ENCODE measurements at places on chromosomes 12 and 14.

GRCh38 chr14:100575266-100575995 lies 11.8 kb downstream of the BEGAIN start:
- DNase-seq, result no peak

GRCh38 chr14:59688224-59689170 lies 111.9 kb upstream of the CCDC175 start:
- no peak for DNase-seq

DNA sequence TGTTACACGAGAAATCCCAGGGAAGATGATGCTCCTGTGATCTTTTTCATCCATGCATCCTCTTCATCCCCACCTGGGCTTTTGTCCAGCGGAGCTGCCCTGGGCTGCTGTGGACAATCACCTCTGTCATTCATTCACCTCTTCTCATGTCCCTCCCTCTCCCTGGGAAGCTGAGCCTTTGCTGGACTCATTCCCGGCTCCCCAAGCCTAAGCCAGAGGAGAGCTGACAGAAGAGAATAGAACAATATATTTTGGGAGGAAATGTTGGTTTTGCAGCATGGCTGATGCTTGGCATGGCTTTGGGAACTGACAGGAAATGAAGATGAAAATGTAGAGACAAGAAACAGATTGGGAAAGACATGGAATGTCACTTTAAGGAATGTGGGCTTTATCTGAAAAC lies 177.4 kb downstream of the DICER1 start:
- no peak for DNase-seq

DNA sequence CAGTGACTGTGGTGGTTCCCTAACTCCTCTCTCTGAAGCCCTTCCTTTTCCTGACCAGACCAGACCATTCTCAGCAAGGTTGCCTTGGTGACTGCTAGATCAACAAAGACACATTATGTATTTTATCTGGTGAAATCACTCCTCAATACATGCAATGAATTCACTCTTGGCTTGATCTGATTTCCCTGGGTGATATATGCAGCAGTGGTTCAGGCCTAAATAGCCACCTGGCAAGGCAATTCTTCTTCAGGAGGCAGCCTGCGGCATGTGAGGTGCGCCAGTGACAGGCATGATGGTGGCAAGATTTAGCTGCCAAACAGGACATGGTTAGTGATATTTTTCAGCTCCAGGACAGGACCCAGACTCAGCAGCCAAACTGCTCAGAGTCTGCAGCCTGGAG lies 350.3 kb upstream of the CCDC196 start:
- DNase-seq, result no peak

GRCh38 chr12:48160807-48161206 lies 3.5 kb upstream of the ASB8 start:
- DNase-seq, result no peak

DNA sequence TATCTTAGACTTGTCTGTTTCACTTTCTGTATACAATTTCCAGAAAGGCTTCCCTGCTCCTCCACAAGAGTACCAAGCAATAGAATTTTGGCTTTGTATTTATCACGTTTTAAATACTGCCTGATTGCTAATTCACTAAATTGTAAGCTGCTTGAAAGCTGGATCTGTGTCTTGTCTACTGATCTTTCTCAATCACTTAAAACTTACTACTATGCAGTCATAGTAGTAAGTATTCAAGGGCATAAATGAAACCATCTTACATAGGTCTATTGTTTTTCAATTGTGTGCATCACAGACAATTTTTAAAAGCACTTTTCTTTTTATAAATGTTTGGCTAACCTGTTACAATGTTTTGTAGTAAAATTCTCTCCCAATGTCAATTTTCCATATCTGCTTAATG lies 1.2 kb upstream of the GLIPR1L2 start:
- DNase-seq, result no peak

DNA sequence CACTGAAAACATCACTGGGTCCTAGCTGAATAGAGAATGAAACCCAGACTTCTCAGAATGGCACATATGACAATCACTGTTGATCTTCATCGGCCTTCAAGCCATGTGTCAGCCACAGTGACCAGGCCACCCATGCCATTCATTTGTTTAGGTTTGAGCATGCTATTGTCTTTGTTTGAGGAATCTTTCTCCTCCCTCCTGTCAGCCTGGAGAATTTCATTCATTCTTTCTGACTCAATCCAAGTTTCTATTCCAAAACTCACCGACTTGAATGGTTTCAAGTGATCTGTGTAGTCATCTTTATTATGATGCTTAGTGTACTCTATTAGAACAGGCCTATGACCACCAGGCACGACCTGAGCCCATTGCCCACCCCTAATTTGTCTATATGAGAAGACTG lies 106.3 kb downstream of the ETNK1 start:
- no peak for DNase-seq

- no peak for DNase-seq
Measured at GRCh38 chr12:29797565-29798355, 14.0 kb upstream of the TMTC1 start.

- no peak for DNase-seq
Measured at GRCh38 chr12:106342397-106343213, 14.9 kb upstream of the POLR3B start.

DNA sequence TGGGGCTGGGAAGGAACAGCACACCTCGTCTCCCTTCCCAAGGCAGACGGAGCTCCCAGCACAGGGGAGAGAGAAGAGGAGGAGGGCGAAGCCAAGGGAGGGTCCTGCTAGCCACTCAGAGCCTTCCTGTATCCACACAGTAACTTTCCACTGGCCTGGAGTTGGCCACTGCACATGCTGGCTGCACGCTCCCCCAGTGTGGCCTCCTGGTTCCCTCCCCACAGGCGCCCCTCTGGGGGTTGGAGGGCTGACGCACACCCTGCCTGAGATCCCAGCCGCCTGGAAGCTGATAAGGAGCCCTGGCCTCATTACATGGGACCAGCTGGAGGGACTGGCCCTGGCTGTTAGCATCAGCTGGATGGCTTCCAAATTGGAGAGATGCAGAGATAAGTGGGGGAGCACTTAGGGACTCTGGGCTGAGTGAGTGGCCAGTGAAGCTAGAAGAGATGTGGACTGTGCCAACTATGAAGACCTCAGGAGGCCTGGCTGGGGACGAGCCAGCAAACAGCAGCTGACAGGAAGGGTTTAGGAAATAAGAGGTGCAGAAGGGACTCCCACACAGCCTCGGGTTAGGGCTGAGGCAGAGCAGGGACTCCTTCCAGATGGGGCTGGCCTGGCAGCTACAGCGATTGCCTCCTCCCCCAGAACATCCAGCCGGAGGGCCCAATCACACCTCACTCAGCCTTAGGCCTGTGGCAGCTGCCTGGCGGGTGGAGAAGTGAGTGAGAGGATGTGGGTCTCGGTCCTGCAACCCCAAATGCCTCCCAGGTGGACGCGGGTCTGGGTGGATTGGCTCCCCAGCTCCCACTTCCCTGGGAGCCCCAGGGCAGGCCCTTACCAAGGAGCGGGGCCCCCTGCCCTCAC lies 26.3 kb upstream of the BCDIN3D start:
- DNase-seq, result peak; percentile 83

DNA sequence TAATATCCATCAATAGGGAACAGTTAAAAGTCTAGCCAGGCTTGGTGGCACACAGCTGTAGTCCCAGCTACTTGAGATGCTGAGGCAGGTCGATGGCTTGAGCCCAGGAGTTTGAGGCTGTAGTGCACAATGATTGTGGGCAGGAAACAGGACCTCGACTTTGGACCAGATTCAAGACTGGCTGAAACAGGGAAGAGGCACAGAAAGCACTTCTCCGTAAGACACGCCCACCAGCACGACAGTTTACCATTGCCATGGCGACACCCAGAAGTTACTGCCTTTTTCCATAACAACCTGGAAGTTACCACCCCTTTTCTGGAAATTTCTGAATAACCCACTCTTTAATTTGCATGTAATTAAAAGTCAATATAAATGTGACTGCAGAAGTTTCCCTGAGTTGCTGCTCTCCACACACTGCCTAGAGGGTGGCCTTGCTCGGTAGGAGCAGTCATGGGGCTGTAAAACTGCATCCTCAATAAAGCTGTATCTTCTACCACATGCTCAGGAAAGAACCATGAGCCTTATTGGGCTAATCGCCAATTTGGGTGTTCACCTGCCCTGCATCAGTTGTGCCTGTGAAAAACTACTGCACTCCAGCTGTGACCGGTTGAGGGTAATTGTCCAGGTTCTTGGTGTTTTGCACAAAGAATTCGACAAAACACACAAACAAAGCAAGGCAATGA lies 4.6 kb upstream of the LRRC23 start:
- DNase-seq, result no peak

- no peak for DNase-seq
Measured at GRCh38 chr12:6374028-6374785, 1.2 kb downstream of the SCNN1A start.

DNA sequence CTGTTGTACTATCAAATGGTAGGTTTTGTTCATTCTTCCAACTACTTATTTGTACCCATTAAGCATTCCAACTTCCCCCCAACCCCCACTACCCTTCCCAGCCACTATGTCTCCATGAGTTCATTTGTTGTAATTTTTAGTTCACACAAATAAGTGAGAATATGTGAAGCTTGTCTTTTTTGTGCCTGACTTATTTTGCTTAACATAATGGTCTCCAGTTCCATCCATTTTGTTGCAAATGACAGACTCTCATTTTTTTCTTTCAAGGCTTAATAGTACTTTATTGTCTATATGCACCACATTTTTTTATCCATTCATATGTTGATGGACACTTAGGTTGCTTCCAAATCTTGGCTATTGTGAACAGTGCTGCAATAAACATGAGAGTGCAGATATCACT lies 86.2 kb downstream of the ALG10B start:
- no peak for DNase-seq

- DNase-seq, result no peak
Measured at GRCh38 chr12:49825360-49825970, 2.7 kb downstream of the NCKAP5L start.

DNA sequence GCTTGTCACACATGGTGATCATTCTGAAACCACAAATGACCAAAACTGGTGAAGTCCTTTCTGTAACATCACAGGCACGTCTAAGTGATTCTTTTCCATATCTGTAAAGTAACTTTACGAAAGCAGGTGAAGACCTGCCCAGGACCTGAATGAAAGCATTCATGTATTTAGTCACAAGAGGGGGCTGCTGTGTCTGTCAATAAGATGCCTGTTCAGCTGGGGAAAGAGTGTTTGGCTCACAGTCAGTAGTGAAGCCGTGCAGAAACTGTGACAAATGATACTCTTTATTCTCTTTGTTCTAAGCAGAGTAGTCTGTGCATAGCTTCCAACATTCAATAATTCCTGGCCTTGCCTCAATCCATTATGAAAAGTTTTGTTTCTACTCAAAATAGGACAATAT lies 373.5 kb upstream of the OR4E1 start:
- no peak for DNase-seq

DNA sequence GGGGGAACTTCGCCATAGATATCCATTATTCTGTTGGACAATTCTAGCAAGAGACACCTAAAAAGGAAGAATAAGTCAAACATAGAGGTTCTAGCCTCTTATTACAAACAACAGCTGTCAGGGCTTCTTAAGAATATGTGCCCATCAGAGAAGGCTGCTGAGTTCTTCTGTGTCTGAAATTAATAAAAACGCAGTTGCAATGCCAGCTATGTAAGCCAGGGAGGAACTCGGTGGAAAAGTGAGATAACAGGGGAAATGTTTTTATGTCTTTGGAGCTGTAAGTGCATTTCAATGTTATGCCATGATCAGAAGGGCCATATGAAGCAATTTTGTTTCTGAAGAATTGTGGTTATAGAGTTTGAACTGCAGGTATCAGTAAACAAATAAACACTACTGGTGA lies 95.0 kb downstream of the SYT1 start:
- no peak for DNase-seq

- DNase-seq, result no peak
Measured at GRCh38 chr12:65534238-65534841, 255.9 kb downstream of the MSRB3 start.

DNA sequence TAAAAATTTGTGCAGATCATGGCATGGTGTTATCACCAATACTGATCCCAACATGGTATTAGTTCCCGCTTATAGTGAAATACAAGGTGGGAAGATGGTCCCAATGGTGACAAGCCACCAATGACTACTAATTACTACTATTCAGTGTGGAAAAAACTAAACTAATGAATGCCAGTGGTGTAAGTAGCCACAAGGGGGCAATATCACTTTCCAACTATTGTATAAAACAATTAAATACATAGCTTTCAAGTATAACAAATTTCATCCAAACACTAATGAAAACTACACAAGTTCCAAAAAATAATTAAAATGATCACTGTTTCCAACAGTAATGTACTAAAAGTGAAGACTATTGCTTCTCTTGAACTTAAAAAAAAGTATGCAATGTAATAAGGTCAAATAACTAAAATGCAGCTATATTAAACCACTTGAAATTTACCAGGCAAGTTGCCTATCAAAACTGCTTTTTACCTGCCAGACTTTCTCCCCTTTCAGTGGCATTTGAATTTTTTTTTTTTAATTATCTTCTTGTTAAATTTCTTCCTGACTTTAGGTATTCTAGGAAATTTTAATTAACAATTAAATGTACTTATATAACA lies 58.0 kb downstream of the PAPLN start:
- no peak for DNase-seq

GRCh38 chr12:131105736-131106348 lies 152.1 kb downstream of the ADGRD1 start:
- no peak for DNase-seq

- no peak for DNase-seq
Measured at GRCh38 chr12:90216815-90217214, 508.2 kb upstream of the ATP2B1 start.

DNA sequence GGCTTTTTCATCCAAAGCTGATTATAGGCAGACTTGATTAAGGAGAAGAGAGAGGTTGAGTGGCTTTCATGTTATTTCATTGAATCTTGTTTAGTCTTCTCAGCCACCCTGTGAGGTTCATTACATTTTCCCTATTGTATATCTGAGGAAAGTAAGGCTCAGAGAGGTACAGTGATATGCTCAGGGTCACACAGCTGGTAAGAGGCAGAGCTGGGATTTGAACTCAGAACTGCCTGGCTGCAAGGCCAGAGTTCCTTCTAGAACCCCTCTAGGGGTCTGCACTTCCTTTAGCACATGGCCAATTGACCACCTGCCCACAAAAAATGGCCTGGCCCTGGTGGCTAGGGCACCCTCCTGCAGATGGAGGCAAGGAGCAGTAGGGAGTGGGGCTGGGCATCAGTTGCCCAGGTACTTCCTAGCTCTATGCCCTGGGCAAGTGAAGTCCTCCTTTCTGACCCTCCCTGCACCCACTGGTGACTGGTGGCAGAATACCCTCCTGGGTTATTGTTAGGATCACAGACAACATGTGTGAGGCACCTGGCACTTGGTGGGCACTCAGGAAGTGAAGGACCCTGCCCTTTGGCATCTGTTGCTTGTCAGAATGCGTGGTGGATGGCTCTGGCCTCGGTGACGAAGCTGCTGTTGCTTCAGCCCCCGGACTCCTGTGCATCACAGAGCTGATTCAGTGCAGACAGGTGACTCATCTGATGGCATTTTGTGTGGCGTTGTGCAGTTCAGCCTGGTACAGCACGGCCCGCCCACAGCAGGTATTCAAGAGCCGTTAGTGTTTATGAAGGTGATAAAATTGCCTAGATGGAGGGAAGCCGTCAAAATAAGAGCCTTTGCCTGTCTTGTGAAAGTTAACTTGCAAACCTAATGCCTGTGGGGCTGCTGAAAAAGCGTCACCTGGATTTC lies 115.8 kb downstream of the SLC25A47 start:
- DNase-seq, result no peak

Measured in fibroblast of skin of left quadriceps (primary cell).